Heart right ventricle (tissue), 16 donors: ENCODE measurements at places on chromosomes 1 and 21. TPM values are rescaled to one million over a fixed set of nuclear protein-coding genes. Genes with fewer than 3 reads are reported as not detected.

B3GALT2 gene
- total RNA-seq, result 52.4 TPM

DNA sequence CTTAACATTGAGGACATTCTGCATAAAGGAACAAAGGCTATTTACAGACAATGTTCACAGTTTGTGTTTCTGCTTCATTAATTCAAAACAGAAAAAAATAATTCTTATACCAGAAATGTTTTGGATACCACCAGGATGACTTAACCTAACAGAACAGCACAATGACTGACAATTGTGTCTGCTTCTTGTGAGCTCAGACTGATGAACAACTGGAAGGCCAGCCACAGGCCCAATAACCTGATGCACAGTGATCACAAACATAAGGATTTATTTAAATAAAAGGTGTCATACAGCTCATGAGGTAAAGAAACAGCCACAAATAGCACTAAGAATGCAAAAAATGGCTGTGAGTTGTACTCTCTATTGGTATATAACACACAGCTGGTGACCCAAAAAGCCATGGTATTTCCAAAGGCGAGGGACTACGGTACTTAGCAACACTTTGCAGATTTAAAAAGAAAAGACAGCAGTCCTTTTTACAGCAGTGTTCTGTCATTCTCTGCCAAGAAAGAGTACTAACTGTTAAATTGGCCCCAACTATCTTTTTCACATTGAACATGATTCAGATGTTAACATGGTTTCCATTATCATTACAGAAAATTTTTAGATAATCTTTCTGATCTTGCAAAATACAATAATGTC lies 32.1 kb upstream of the DDAH1 start:
- DNase-seq, result no peak

- DNase-seq, result no peak
Measured at GRCh38 chr1:117188816-117189437, 21.8 kb downstream of the VTCN1 start.

DNA sequence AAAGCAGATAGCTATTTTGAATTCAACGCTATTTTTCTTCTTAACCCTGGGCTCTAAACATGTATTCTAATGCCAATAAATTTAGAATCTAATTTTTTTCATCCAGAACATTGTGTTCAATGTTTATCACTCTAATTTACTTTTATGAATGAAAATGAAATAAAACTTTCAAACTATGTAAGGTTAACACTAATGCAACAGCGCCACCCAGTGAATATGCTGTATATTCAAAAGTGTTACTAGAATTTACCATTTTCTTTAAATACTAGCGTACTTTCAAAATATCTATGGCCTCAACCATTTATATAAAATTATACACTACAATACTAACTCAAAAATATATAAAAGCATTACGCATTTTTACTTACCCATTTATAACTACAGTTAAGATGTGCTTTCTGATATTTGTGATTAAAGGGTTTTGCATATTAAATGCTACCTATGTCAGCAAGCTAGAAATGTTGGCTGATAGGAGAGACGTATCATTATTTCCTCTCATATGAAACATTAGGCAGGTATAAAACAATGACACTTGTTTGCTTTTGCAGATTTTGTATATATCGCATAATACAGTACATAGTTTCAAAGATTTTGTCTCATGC lies 5.9 kb upstream of the NUF2 start:
- DNase-seq, result peak; percentile 25
